ENCODE measurements at places on chromosomes 12 and 14.

DNA sequence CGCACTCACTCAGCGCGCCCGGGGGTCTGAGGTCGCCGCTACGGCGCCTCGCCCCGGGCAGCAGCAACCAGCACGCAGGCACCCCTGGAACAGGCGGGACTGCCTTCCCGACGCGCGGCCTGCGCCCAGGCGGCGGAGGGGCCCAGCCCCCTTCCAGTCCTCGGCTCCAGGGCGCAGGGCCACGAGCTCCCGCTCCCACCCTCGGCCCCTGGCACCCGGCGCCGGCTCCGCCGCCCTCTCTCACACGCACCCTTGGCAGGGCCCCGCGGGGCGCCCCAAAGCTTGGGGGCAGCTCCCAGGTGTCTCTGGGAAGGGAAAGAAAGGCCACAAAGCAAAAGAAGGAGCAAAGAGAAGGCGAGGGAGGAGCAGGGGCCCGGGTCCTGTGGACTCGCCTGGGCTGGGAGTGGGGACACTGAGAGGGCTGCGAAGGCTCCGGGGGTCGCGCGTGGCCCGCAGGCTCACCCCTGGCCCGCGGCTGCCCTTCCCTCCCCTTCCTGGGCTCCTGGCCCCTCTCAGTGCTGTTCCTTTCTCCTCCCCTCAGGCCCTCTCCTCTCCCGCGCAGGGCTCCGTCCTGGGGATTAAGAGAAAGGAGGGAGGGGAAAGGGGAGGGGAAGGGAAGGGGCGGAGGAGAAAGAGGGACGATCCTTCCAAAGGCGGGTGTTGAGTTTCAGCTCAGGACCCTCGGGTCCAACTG lies 907 bp upstream of the EFS start:
- DNase-seq: no peak

- DNase-seq: no peak
Measured at GRCh38 chr12:57623811-57624390, 9.1 kb downstream of the B4GALNT1 start.

DNA sequence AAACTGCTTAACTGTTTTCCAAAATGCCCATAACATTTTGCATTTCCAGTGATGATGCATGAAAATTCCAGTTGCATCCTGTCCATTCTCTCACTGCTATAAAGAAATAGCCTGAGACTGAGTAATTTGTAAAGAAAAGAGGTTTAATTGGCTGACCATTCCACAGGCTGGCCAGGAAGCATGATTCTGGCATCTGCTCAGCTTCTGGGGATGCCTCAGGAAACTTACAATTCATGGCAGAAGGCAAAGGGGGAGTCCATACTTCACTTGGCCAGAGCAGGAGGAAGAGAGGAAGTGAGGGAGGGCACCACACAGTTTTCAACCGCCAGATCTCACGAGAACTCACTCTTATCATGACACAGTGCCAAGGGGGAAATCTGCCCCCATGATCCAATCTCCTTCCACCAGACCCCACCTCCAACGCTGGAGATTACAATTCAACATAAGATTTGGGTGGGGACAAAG lies 18.2 kb upstream of the CLEC2D start:
- DNase-seq: no peak

- no peak for DNase-seq
Measured at GRCh38 chr12:97595426-97595831, 132.8 kb downstream of the RMST start.

DNA sequence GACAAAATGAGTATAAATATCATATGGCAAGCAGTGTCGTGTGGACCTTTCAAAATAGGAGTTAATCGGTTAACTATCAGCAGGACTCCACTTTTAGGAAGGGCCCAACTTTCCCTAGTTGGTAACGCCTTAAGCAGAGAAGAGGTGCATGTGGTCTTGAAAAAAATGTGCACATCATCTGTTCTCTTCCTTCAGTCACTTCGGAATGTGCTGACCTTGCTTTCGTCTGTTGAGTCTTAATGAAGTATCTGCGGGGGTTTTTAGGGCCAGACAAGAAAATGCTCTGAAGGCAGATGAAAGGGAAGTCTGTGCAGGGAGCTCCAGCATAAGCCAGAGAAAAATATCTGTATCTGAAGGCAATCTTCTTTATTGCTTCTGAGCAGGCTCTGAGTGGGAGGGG lies 185.2 kb downstream of the AEBP2 start:
- no peak for DNase-seq

DNA sequence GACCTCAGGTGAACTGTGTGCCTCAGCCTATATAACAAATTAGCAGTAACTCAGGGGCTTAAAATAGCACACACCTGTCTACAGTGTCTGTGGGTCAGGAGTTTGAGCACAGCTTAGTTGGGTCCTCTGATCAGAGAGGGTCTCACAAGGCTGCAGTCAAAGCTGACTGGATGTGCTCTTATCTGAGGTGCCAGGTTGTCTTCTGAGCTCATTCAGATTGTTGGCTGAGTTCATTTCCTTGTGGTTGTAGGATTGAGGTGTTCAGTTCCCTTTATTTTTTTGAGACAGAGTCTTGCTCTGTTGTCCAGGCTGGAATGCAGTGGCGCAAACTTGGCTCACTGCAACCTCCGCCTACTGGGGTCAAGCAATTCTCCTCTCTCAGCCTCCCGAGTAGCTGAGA lies 164.7 kb downstream of the ADCK1 start:
- DNase-seq: no peak

DNA sequence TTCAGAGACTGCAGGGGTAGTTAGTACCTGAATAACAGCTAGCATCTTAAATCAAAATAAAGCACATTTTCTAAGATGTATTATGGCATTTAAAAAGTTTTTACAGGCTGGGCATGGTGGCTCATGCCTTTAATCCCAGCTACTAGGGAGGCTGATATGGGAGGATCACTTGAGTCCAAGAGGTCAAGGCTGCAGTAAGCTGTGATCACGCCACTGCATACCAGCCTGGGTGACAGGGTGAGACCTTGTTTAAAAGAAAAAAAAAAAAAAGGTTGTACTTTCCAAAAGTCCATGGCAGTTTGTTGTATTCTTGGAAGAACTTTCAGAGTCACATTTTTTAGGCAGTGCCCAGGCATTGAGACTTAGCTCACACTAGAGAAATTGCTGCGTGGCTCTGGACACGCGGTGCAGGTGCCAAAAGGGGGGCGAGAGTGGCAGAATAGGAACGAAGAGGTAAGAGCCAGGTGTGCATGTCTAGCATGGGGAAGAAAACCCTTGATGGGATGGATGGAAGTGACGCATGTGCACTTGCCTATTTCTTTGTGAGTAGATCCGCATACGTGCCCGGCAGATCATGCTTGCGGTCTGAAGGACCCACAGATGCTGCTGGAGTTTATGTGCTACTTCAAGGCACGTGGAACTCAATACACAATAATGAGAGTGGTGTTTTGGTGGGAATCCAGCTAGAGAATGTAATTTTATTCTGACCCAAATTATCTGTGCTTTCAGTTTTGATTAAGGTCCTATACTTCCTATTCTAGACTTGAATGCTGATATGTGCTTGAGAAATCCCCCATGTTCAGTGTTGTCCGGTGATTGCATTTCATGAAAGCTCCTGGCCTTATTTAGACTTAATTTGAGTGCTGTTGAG lies 11.9 kb downstream of the ANKRD13A start:
- DNase-seq: no peak

DNA sequence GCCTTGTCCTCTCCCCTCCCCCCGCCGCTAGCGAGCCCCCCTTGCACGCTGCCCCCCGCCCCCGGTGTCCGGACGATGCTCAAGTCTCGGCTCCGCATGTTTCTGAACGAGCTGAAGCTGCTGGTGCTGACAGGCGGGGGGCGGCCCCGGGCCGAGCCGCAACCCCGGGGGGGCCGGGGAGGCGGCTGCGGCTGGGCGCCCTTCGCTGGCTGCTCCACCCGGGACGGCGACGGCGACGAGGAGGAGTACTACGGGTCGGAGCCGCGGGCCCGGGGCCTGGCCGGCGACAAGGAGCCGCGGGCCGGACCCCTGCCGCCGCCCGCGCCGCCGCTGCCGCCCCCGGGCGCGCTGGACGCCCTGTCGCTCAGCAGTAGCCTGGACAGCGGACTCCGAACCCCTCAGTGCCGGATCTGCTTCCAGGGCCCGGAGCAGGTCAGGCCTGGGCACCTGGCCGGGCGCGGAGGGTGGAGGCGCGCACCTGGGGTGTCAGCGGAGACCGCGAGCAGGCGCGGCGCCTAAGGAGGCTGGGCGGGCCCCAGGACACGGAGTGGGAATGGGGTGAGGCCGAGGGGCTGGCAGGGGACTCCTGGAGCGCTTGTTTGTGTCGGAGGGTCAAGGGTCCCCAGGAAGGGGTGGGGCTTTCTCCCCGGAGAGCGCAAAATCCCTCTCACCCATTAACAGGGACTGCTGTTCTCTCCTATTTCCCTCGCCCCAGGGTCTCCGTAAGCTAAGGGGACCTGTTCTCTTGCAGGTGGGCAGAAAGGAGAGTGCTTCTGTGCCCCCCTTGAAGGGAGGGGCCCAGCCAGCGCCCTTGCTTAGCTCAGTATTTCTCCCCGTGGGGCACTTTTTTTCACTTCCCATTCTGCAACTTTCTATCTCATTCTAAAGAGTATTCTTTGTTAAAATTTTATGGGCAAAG lies 810 bp downstream of the MARCHF9 start:
- DNase-seq: no peak

DNA sequence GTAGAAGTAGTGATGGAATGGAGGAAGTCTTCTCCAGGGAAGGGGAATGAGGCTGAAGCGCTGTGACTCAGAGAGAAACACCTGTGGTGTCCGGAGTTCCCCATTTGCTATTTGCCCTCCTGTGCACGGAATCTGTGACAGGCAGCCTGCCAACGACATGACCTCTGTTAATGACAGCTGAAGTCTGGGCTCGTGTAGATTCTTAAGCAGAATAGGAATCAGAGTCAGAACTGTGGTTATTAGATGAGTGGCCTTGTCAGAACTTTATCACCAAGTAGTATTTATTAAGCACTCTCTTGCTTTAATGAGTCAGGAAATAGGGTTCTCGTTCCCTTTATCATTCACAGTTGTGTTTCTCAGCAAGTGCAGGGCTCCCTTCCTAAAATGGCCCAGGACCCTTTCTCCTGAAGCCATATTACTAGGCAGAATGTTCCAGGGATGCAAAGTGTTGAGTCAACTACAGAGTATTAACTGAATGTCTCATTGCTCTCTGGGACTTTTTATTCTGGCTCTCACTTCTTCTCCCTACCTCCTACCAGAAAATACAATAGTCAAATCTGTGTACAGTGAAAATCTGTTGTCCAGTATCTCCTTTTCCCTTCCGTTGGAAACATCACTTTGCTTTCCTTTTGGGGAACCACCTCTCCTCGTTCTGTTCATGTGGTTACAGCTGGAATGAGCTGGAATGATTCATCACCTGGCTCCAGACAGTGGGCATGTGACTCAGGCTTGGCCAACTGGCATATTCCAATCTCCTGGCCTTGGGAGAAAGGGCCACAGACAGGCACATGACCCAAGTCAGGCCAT lies 77.8 kb upstream of the MAX start:
- DNase-seq: no peak

DNA sequence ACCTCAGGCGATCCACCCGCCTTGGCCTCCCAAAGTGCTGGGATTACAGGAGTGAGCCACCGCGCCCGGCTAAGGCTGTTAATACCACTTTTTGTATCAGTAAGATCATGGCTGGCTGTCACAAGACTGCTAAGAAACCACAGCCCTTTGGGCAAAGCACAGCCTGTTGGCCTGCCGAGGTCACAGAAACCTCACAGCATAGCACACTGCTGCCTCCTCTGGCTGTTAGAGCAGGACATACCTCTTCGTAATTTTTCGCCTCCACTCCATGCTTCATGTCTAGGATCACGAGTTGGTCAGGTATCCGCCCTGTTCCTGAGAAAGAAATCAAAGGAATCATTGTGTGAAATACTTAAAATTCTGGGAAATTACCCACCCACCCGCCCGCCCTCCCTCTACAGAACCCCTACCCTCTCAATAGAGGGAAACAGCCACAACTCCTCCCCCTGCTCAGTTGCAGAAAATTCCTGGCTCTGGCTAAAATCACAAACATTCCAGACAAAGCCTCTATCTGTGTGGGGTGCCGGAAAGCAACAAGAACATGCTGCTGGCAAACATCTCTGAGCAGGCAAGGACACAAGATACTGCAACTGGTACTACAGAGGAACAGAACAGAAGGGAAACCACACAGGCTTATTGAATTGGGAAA lies 20.7 kb upstream of the NEK9 start:
- no peak for DNase-seq

DNA sequence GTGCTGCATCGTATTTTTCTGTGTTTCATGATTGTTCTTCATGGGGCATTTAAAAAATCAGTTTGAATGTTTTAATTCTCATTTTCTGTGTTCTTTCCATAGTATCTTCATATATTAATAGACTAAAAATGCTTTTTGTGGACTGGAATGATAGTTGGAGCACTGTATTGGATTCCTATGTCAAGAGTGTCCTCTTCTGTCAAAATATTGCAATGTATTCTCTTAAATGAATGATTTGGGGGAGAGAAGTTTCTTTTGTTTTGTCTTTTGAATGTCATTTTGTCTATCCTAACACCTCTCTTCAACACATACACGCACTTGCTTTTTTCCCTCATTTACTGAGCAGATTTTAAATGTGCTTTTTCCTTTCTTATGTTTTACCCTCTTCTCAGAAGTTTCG lies 4.7 kb upstream of the EIF2S3B start:
- DNase-seq: no peak

DNA sequence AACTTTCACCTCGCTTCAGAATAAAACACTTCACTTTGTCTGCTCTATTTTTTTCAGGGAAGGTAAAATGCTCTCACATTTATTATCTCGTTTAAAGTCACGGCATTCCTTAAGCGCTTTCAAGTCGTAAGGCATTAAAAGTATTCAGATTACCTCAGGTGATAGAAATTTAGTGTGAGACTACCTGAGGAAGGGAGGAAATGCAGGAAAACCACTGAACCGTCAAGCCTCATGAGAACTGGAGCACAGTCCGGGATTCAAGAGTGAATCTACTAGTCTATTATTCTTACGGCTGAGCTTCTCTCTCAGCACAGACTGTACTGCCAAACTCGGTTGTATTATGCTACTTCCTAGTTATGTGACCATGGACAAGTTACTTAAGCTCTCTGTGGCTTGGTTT lies 8.3 kb upstream of the PPFIBP1 start:
- no peak for DNase-seq

- no peak for DNase-seq
Measured at GRCh38 chr12:6946920-6947374, 3.1 kb downstream of the C12orf57 start.

DNA sequence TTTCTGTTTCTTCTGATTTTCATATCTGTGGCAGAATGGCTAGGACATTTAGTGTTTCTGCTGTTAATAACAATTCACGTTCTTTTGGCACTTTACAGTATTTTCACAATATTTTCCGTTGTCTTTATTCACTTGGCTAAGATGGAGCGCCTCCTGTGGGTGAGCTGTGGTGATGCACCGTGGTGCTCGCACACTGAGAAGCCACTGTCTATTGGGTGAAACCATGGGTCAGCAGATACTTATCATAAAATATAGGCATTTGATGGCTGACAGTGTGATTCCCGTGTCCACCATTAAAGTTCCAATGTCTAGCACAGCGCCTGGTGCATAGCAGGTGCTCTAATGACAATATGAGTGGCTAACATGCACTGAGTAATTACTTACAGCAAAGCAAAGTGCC lies 141.8 kb downstream of the VRK1 start:
- no peak for DNase-seq

- no peak for DNase-seq
Measured at GRCh38 chr14:32256576-32256975, 53.5 kb upstream of the RNU6-8 start.

Data from activated CD4-positive, alpha-beta T cell treated with anti-CD3 and anti-CD28 coated beads for 1 hour (primary cell).